ENCODE measurements at places on chromosomes 11 and 22.
A peak's percentile ranks its signal among the peaks of the same experiment; 100 is the strongest.

GRCh38 chr11:17343907-17344306 is 7.7 kb upstream of the NCR3LG1 start:
- DNase-seq: peak; percentile 71

DNA sequence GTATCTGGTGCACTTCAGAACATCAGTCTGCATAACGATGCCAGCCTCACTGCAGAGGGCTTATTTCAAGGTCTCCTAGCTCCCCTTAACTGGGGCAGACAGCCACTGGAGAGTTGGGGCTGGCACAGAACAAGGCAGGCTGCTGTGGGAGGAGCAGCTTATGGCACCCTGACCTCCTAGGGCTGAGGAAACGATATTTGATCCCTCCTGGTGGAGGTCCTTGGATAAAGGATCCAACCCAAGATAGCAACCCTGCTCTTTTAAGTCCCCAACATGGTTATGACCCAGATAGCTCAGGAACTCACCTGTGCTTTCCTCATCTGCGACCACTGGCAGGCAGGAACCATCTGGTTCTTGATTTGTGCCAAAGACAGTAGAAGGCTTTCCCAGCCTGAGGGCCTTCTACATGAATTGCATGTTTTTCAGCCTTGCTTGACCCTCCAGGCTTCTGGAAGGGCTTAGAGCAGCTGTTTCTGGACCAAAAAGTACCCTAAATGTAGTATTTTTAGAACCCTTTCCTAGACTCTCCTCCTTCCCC is 2.8 kb downstream of the TMEM109 start:
- no peak for DNase-seq

- no peak for DNase-seq
These were observed 651.3 kb upstream of the KIRREL3 start for GRCh38 chr11:127651888-127652221.

- no peak for DNase-seq
These were observed 14.1 kb upstream of the BCR start for GRCh38 chr22:23166042-23166831.

- DNase-seq: peak; percentile 84
These were observed 26.4 kb downstream of the YWHAH start for GRCh38 chr22:31970490-31971444.

DNA sequence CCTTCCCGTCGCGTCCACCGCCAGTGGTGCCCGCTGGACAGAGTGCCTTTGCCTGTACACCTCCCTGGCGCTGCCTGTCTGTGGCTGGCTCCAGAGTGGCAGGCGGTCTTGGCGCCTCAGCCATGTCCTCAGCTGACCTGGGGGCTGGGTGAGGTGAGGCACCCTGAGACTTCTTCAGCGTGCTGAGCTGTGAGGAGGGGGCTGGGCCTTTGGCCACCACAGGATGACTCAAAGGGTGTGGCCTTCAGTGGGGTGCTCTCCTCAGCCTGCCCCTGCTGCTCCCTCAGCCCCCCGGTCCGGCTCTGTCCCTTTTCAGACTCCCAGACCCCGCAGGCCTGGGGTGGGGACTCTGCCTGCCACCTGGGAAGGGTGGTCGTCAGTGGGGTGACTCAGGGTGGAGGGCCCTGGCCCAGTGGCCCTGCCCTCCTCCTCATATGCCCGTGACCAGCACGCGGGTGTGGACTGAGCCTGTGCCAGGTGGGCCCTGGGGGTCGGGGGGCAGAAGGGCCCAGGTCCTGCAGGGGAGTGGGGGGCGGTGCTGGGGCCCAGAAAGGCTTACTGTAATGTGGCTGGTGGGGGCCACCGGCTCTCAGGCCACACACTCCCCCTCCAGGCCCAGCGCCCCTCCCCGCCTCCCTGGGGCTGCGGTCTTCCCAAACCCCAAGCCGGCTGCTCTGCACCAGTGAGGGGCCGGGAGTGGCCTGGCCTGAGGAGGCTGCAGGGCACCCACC is 15.9 kb downstream of the CRELD2 start:
- peak; percentile 54 for DNase-seq

GRCh38 chr11:117940736-117941135 is 11.5 kb upstream of the TMPRSS13 start:
- DNase-seq: no peak

GRCh38 chr11:2881076-2881980 is 4.2 kb downstream of the CDKN1C start:
- DNase-seq: no peak

GRCh38 chr11:17846852-17847453 is 112.4 kb downstream of the KCNC1 start:
- no peak for DNase-seq

GRCh38 chr11:98600786-98601773 is 419.7 kb upstream of the CNTN5 start:
- DNase-seq: no peak

DNA sequence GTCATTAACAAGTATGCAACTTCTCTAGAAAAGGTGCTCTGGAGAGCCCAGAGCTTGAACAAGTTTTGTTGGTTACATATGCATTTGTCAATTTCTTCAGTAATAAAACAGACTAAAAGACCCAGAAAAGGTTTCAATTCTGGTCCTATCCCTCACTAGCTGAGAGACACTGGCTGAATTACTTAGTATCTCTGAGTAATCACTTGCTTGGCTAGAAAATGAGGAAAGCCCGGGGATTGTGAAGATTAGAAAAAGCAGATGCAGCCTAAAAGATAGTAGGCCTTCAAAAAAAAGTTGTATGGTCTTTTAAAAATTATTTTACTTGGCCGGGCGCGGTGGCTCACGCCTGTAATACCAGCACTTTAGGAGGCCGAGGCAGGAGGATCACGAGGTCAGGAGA is 41.2 kb downstream of the MAPK1 start:
- no peak for DNase-seq

DNA sequence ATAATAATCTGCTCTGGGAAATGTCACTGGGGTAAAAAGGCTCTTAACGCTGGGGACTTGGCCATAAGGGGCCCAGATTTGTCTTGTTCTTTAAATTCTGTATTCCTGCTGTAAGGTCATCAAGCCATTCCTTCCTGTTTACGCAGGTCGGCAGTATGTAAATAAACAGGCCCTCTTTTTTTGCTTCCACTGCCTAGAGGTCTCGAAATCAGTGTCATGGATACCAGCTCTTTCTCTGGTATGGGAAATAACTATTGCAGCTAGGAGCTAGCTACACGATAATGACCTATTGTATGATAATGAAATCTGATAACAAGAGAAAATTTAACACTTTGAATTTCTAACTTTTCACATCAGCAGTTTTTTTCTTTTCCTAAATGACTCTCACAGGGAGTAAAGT is 209.2 kb upstream of the NARS2 start:
- DNase-seq: no peak

GRCh38 chr11:43404836-43405479 is 46.2 kb downstream of the TTC17 start:
- no peak for DNase-seq

GRCh38 chr11:118531597-118532084 is 649 bp downstream of the TMEM25 start:
- no peak for DNase-seq

DNA sequence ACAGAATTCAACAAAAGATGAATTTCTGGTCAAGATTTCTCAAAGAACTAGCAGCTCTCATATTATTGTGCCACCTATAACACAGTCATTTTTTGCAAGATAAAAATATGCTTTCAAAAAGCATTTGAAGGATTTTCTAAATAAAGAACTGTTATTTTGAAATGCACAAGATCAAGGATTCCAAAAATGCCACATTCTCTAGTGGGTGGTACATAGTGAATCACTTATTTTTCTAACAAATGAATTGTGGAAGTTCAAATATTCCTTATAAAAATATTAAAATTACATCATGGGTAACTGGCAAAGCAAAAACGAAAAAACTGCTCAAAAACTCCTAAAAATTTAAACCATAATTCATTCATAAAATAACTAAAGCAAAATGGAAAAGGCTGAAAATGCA is 2.1 kb downstream of the RNF141 start:
- DNase-seq: no peak

- DNase-seq: no peak
These were observed 65.5 kb downstream of the GRIK4 start for GRCh38 chr11:120577041-120577440.

DNA sequence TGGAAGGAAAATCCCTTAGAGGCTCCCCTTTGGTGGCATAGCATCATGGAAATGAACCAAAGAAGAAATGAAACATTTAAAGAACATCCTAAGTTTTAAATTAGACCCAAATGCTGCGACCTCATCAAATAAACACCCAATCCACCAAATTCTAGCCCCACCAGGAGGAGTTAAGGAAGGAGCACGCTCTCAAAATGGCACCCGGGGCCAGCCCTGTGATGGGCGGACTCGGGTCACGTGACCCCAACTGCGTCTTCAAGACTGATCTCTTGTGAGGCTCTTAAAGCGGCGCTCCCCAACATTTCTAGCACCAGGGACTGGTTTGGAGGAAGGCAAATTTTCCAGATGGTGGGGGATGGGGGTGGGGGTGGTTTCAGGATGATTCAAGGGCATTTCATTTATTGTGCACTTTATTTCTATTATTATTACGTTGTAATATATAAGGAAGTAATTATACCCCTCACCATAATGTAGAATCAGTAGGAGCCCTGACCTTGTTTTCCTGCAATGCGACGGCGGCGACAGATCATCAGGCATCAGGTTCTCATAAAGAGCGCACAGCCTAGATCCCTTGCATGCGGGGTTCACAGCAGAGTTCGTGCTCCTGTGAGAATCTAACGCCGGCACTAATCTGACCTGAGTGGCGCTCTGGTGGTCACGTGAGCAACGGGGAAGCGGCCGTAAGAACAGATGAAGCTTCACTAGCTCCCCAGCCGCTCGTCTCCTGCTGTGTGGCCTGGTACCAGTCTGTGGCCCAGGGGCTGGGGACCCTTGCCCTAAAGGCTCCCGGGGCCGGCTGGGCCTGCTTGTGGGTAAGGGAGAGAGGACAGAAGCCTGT is 90.6 kb upstream of the SLC22A12 start:
- no peak for DNase-seq

- no peak for DNase-seq
These were observed 10.2 kb downstream of the BCR start for GRCh38 chr22:23190526-23190925.

- DNase-seq: no peak
These were observed 1.2 kb downstream of the JAML start for GRCh38 chr11:118223570-118223969.

DNA sequence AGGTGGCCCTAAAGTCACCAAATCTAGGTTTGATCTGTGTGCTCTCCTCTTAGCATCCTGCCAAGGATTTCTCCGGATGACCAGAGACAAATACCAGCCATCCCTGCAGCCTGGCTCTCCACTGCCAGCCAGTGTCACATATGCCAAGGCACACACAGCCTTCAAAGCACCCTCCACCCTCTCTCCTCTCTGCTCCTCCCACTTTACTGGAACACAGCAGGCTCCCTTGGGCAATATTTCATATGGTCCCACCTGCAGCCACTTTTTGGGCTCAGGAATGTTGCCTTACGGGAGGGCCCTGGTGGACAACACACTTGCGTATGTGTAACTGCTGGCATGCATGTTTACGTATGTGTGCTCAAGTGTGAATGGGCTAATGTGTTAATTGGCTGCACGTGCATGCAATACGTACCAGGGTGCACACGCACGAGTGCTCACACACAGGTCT is 183.9 kb downstream of the CEP164 start:
- DNase-seq: no peak

DNA sequence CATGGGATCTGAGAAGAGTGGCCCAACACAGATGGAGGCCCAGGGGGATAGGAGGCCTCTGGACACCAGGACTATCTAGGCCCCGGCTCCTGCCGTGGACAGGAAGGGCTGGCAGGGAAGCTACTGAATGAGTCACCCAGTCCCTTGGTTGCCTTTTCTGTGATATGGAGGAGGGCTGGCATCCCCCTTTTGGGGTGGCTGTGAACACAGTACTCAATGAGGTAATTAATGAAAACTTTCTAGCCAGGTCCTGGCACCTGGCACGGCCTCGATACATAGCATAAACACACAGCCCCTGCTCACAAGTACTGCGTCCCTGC is 163.2 kb downstream of the CHST1 start:
- no peak for DNase-seq

DNA sequence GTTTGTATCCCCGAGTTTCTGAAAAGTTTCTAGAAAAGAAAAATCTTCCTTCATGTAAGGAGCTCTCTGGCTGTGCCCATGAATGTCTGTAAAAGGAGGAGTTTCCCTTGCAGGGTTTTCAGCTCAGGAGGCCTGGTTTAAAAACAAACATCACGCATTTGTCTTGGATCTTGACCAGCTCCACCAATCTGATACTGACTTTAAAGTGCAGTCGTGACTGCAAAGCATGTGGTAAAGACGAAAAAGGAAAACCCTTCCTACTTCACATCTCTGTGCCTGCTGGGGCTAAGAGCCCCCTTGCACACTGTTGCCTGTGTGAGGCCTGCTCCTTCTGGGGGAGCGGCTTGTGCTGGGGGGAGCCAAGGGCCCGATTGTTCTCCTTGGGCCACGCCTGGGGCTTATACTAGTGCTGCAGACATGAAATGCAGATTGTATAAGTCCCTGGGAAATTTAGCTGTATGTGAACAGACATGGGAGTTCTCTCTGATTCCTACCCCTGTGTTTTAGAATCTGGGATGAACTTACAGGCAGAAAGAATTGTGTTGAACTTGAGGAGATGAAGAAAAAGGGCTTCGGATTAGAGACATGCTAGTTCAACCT is 62.1 kb downstream of the ADAMTS15 start:
- no peak for DNase-seq

- no peak for DNase-seq
These were observed 95.3 kb downstream of the MED15 start for GRCh38 chr22:20602609-20603164.

DNA sequence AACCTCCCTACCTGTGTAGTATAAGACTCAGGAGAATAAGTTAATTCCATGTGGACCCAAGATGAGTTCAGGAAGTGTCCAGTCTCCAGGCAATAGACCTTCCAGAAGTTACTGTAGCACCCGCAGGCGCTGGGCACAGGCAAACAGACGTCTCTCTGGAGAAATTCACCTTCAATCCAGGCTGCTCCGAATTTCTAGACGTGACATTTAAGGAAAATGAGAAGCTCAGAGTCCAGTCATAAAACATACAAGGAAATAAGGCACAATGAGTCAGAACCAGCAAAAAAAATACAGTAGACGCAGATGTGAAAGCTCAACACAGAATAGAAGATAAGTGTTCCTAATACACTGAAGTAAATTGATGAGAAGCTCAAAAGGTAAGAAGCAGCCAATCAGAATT is 14.2 kb downstream of the NADSYN1 start:
- DNase-seq: no peak

GRCh38 chr22:46641811-46642266 is 21.7 kb downstream of the GRAMD4 start:
- no peak for DNase-seq

- DNase-seq: no peak
These were observed 2.9 kb downstream of the IL18 start for GRCh38 chr11:112161012-112161411.

DNA sequence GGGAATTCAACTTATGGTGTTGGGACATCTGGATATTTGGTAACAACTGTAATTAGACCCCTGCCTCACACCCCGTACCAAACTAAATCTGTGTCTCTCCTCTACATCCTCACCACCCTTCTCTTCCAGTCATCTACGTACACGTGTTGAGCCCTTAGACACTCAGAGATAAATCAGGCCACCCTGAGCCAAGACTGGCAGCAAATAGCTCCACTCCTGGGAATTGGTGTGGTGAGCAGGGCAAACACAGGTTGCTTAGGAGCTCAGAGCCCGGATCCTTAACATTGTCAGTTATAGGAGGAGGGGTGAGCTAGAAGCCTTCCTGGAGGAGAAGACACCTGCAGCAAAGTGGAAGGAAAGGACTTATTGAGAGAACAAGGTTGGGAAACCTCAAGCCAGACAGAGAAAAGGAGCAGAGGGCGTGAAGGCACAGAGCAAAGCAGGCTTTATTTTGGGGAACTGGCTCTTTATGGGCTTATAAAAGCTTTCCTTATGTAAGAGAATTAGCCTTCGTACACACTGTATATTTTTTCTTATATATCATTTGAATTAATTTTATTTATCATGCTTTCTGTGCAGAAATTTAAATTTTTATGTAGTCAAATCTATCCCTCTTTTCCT is 36.9 kb upstream of the KLHL35 start:
- DNase-seq: no peak
